ENCODE measurements at places on chromosomes 12 and 14.

DNA sequence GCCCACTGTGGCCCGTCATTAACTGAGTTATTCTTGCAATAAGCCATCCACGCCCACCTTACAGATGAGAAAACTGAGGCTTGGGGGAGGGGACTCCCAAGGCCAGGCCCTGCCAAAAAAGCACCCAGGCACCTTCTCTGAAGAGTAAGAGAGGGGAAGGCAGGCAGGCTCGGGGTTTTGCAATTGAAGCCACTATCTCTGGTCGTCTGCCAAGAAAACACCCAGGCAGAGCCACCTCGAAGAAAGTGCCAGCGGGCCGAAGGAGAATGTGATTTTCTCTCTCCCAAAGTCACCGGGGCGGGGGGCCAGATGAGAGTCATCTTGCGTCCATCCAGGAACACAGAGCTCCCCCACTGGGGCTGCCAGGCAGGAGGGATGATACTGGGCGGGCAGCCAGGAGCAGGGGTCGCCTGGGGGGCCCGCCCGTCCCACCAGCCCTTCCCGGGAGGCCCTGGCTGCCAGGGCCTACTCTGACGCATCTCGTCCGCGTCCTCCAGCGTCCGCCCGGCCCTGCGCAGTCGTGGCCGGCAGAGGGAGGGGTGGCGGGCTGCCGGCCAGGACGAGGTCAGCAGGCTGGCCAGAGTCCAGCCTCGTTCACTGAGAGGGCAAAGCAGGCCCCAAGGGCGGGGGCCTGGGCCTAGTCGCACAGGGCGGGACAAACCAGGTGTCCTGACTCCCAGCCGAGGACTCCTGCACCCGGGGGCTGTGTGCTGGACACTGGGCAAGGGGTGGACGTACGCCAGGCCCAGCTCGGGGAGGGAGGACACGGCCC lies 74.3 kb downstream of the RFLNA start:
- no peak for DNase-seq

DNA sequence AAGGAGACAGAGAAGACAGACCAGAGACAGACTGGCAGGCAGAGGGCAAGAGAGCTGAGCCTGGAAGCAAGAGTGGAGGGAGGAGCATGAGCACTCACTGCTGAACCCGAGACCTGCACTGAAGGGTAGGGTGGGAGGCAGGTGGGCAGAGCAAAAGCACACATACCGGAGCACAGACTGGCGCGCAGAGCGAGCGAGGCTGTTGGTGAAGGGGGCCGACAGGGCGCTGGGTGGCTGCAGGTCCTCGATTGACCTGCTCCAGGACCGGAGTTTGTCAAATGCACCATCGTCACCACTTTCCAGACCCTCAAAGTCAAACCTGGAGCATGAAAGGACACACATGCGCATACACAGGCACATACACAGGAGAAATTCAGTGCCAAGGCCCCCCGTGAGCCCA lies 34.9 kb downstream of the PRPF40B start:
- no peak for DNase-seq

GRCh38 chr12:29676676-29677075 lies 107.1 kb downstream of the TMTC1 start:
- no peak for DNase-seq

DNA sequence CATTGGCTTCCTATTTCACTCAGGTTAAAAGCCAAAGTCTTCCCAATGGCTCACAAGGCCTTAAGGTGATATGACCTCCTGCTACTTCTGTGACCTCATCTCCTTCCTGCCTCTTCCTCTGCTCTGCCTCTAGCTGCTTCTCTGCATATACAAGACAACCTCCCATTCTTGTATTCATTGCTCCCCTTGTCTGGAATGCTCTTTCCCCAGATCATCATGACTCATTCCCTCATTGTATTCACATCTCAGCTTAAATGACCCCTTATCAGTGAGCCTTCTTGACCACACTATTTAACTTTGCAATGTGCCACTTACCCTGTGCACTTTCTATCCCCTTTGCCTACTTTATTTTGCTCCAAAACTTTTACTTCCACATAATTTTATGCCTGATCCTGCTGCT lies 90.2 kb downstream of the PPP1R12A start:
- DNase-seq: peak; percentile 44

- DNase-seq: no peak
Measured at GRCh38 chr12:11776316-11776715, 126.8 kb downstream of the ETV6 start.

- DNase-seq: no peak
Measured at GRCh38 chr14:64800000-64800399, 79.7 kb downstream of the SPTB start.

DNA sequence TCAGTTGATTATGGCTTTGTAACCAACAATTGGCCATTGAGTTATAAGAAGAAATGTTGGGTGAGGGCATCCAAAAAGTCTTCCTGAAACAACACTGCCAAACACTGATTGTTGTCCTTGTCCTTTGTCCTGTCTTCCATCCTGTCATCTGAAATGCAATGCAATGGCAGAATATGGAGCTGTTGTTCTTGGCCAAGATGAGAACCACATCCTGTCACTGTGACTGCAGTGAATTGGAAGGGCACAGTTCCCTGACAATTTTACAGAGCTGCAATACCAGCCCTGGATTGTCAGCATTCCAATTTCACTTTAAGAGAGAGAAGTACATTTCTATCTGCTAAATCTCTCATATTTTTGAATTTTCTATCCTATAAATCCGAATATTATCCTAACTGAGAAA lies 613.3 kb downstream of the FLRT2 start:
- DNase-seq: no peak
